ENCODE measurements at places on chromosomes 2 and 18.

DNA sequence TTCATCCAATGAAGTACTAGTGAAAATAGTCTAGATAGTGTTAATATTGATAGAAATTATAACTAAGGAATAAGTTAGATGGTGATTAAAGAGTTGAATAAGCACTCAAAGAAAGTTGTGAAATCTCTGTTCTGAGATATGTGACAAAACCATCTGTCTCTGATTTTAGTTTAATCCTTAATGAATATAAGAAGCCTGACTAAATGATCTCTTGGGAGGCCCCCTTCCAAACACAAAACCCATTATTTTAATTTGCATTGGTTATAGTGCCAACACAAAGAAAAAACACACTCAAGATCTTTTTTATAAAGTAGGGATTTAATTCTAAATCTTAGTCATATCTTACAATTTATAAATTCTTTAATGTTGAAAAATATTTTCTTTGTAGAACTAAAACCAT, 34.0 kb downstream of the SCN2A start:
- DNase-seq, result no peak

GRCh38 chr2:238370823-238371372, 50.6 kb downstream of the TRAF3IP1 start:
- DNase-seq, result peak; percentile 64

- no peak for DNase-seq
Observed at GRCh38 chr2:239920693-239921365, 104.3 kb downstream of the NDUFA10 start.

GRCh38 chr2:120712180-120712681, 23.4 kb upstream of the GLI2 start:
- no peak for DNase-seq

- no peak for DNase-seq
Observed at GRCh38 chr2:151056870-151057269, 204.8 kb downstream of the RBM43 start.

DNA sequence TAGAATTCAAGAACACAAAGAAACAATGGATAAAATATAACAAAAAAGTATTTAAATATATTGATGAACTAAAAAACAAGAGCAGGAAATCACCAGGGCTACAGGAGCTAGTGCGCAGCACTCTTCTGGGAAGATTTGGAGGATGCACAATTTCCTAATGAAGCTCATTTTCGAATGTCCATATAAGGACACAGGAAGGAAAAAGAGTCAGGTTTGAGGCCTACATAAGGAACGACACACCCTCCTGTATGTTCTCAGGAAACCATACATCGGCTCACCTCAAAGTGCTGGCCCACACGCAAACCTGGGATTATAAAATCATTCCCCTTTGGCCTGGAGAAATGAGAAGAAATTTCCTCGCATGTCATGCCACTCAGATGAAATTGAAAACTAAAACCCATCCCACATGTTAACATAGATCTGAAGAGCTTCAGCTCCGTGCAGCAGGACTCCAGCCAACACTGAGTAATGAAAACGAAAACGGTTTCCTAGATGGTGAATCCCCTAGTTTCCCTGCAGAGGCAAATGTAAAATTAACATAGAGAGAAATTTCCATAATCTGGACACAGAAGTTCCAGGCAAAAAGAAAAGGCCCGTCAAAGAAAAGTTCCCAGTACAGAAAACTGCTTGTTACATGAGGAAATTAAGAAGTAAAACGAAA, 825.8 kb downstream of the SOCS6 start:
- no peak for DNase-seq

DNA sequence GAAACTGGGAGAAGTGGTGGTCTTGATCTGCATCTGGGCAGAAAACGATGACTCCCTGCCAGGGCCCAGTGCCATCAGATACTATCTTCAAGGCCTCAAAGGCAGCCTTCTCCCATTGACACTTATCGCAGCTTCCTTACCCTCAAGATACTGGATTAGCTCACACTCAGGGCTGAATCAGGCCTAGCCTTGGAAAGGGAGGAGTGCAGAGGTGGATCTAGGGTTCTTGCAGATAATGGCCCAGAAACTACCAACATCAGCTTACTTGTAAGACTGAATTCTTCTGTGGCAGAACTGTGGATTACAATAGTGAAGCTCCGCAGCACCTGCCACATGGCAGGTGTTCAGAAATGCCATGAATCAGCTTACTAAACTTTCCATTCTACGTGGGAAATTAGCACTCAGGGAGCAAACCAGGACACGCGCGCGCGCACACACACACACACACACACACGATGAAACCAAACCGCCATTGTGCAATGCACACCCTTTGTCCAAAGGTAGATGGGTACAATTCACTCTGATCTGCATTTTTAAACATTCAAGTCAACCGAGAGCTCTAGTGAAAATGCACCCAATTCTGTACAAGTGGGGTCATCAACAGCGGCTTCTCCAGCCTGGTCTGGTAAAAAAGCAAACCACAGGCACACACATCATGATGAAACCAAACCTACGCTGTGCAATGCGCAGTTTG, 26.3 kb upstream of the TMEM182 start:
- DNase-seq, result peak; percentile 49

DNA sequence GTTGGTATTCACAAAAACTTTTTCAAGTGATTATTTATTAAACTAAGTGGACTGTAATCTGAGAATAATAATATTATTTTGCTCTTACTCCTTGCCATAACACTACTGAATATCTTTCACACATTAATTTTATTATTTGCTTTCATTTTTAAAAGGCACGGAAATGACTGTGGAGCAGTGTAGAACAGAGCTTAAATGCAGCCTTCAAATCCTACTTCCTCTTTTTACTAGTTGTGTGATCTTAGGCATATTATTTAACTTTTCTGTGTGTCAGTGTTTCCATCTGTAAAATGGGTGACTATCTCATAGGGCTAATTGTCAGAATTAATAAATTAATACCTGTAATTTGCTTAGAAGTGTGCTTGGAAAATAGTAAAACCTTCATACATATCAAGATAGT, 55.5 kb upstream of the SLC8A1 start:
- no peak for DNase-seq

DNA sequence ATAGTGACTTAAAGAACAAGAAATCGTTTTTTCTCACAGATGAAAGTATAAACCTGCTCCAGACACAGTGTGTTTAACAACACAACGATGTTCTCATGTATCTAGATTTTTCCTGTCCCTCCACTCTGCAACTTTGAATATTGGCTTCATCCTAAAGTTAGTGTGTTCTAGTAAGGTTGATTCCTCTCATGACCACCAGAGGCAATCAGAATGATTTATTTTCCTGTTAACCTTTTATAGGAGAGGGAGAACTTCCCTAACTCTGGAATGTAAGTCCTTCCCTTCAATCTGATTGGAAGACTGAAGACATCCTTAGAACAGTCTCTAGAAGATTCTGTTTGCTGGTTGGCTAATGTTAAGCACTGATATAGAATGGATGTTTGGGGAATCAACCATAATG, 41.0 kb upstream of the TAF4B start:
- DNase-seq, result no peak

DNA sequence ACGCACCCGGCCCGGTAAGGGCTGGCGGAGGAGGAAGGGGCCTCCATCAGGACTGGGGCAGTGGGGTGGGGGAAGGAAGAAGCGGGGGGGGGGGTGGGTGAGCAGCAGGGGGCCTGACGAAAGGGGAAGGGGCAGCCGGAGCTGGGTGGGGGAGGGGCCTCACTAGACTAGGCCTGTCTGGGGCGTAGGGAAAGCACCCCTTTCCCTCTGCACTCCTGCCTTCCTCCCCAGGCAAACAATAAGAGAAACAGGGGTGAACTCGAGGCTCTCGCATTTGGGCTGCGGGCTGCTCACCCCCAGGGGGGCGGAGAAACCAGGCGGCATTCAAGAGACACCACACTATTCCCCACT, 82.7 kb upstream of the POMC start:
- DNase-seq, result no peak

GRCh38 chr18:32956591-32957315, 183.9 kb upstream of the KLHL14 start:
- DNase-seq, result no peak

DNA sequence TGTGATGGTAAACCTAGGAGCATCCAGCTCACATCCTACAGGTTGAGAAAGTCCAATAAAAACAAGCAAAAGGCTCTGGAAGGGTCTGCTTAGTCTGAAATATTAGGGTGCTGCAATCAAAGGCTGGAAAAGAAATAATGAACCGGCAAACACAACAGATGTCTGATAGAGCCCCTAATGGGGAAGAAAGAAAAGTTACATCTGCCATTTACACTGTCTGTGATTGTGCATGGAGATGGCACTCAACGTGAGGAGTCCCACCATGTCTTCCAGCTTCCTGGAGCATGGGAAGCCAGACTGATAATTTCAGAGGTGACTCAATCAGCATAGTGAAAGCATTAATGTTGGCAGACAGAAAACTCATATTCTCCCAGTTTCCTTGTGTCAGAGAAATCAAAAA, 307.8 kb downstream of the EPHA4 start:
- DNase-seq, result no peak

DNA sequence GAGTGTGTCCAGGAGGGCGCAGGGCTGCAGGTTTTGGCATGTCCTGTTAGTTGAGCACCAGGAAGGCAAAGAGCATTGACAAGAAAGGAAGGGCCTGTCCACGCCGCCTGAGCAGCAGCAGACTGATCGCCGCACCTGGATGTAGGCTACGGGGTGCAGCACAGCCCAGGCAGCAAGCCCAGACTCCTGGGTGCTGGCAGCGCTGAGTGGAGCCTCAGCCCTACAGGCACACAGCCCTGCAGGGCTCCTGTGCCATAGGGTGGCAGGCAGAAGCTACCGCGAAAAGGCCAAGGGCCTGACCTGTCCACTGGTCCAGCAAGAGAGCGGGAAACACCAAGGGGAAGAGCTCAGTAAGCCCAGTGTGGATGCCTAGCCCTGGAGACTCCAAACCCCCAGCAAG, 198.0 kb downstream of the HDAC4 start:
- DNase-seq, result no peak

- no peak for DNase-seq
Observed at GRCh38 chr2:85213901-85214512, 80.8 kb downstream of the TCF7L1 start.

DNA sequence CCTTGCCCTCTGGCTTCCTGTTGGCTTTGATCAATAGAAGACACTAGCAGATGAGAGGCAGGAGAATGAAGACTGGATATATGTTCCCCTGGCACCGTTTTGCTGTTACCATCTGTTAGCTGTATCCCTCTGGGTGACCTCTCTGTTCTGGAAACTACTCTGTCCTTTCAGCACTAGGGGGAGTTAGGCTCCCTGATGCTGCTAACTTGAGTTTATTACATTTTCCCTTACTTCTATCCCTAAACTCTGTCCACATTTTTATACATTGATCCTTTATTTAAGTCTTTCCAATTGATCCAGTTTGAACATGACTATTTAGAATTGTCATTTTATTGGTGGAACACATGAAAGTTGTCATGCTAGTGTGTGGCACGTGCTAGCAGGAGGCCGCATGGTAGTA, 1014.3 kb upstream of the CDH2 start:
- DNase-seq, result no peak

- DNase-seq, result peak; percentile 47
Observed at GRCh38 chr2:230160112-230160660, 59.6 kb downstream of the SP110 start.

DNA sequence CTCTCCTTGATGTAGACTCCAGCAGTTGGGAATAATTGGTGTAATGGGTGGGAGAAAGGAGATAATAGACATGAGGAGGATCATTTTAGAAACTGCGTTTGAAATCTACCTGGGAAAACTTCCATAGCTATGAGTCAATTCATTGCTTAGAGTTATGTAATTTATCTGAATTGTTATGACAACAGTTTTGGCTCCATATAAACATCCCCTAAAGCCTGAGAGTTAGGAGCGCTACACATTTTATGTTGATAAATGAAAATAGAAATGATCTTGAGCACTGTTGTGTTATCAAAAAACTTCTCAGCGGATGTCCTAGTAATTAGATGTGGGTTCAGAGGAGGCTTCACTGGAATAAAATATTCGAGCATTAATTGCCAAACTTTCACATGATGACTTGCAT, 573.4 kb downstream of the TSN start:
- no peak for DNase-seq

- DNase-seq, result no peak
Observed at GRCh38 chr2:142484111-142484510, 353.3 kb upstream of the LRP1B start.

DNA sequence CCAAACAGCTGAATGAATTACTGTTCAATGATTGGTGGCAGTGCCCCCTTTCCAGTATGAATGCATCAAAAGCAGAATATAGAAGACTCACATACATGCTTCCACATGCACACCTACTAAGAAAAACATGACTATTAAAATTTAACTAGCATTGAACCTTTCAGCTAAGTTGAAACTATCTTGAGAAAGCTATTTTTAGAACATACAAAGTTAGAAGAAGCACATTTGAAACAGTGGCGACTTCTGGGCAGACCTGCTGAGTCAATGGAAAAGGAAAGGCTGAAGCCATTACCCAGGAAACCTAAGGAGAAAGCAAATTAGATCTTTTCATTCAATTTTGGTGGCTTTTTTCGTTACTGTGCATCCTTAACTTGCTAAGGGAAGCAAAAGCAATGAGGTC, 55.9 kb downstream of the PLA2R1 start:
- DNase-seq, result no peak

DNA sequence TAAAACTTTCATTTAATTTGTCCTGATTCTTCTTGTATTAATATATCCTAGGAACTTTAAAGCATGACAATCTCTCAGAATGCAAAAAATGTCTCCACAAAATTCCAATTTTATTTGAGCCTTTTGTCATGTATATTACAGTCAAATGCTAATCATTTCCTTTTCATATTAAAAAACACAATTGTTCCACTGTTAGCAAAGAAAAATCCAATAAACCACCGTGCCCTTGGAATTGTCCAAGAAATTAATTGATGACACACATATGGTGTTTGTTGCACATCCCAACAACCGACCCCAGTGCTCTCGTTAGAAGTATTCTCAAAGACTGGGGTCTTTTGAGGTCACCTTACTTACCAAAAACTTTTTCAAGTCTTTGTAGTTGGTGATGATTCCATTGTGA, 28.1 kb downstream of the GFPT1 start:
- DNase-seq, result no peak

DNA sequence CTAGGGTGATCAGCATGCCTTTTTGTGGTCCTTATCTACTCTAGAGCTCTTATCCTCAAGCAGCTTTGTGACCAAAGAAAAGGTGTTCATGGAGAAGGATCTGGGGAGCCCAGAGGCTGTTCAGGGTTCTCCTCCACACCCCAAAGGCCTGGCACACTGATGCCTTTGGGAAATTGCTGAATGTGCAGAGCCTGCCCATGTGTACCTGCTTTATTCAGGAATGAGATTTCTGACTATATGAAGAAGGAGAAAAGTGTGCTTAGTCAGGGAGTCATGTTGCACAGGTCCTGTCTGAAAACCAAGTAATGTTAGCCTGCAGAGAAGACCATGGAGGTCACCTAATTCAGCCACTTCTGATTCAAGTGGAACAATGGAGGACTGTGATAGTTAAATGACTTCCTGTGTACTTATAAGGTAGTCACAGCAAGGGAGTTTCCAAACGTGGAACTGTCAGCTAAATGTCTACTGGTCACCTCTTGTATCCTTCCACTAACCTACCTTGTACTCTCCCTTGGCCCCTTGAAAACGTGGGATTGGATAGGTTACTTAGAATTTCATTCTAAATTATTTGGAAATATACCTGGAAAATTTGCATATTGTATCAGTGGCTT, 81.3 kb downstream of the LIMS1 start:
- DNase-seq, result peak; percentile 51
